ENCODE measurements at places on chromosomes 12 and 14.

DNA sequence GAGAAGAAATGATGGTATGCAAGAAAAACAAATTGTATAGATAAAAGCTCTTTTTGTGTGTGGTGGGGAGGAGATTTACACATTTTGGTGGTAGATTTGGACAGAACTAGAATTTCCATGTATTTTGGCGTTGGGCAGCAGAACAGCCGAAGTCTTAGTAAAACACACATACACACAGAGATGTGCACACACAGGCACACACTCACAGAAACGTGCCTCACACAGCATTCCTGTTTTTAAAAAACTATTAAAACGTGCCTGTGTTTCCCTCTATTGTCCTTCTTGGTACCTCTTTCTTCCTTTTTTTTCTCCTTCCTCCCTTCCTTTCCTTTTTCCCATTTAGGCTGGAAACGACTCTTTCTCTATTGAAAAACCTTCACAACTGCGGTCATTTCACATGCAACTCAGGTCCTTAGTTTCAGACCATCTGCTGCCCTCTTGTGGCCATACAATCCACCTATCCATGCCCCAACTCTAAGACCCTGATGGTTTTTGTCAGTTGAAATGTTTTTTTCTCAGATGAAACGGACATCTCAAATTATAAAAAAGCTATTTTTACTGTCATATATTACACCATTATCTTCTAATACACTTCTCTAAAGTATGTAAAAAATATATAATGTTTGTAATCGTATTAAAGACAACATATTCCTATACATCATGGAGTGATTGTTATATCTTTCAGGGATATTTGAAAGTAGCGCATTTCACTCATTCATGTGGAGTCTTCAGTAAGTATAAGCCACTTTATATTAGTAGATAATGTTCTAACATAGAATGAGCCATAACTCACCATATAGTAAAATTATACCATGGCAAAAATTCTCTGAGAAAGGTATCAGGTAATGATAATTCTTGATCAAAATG is 386.7 kb upstream of the NOVA1 start:
- no peak for DNase-seq

DNA sequence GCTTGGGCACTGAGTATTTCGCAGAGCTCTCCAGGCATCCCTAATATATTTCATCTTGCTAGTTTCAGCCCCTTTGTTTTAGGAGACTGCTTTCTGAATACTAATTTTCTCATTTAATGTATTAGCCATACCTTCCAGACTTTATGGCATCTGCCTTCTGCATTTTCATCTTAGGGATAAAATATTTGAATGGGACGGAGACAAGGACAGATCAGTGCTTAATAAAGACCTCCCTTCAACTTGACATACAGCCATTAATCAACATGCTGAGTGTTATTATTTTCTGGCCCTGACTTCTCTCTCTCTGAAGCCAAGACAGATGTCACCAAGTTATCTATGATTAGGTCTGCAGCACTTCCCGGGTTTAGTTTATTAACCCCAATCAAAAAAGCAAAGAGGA is 42.4 kb downstream of the CACNA2D4 start:
- no peak for DNase-seq

DNA sequence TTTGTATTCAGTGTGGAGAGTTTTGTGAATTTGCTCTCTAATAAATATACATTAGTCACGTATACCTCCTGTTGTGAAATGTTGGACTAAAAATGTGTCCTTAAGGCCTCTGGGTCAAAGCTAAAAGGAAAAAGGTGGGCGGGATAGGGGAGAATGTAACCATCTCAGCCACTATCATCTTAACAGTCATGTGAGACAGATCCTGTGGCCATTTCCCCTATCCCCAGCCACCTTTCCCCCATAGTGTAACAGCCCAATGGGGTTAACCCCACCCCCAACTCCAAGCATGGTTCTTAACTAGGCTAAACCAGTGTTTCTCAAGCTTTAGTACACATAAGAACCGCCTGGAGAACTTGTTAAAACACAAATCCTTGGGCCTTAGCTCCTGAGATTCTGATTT is 6.5 kb upstream of the ITPR2 start:
- DNase-seq = no peak

- no peak for DNase-seq
Measured at GRCh38 chr14:46245276-46245675, 406.3 kb downstream of the RPL10L start.

All from T-helper 2 cell (primary cell).